ENCODE measurements at places on chromosomes 7 and 10. TPM values are rescaled to one million over a fixed set of nuclear protein-coding genes. Genes with fewer than 3 reads are reported as not detected.

GRCh38 chr7:128005117-128005516 lies 26.1 kb downstream of the LRRC4 start:
- no peaks in the 10 kb centered on the region for H3K36me3 ChIP-seq
- no peak overlapping the region for H3K27ac ChIP-seq
- no peak overlapping the region for H3K4me3 ChIP-seq

- DNase-seq: no peak
- H3K4me3 ChIP-seq: no peak overlapping the region
- no peak overlapping the region for H3K27ac ChIP-seq
- H3K4me1 ChIP-seq: no peaks in the 10 kb centered on the region
- no peaks in the 10 kb centered on the region for H3K27me3 ChIP-seq
Observed at GRCh38 chr7:42217053-42217452, 20.0 kb downstream of the GLI3 start.

DNA sequence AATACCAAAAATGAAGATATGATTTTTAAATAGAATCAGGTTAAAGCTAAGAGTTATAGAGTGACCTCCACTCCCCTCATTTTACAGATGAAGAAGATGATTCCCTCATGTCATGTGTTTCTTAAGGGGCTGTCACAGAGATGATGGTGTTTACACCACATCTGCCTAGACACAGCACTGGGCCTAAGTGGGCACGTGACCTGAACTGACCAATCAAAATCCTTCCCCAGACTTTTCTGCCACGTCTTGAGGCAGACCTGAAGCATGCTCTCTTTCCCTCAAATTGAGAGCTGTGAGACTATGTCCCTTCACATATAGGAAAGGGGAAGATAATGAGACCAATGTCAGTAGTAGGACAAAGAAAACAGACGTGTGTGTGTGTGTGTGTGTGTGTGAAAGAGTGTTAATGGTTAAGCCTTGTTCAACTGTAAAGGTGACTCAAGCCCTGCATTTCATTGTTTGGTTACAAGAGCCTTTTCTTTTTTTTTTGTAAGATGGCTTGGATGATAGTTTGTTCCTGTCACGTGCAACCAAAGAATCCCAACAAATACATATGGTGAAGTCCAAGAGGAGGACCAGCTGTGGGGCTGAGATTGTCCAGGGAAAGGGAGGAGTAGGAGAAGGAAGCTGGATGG lies 172.8 kb upstream of the AOAH start:
- H3K27ac ChIP-seq: no peak overlapping the region
- no peaks in the 10 kb centered on the region for H3K4me1 ChIP-seq
- no peak overlapping the region for H3K4me3 ChIP-seq
- H3K27me3 ChIP-seq: no peaks in the 10 kb centered on the region

- no peaks in the 10 kb centered on the region for H3K4me1 ChIP-seq
- H3K4me3 ChIP-seq: no peak overlapping the region
- H3K36me3 ChIP-seq: peaks cover 9% of the 10 kb centered on the region
- DNase-seq: no peak
Observed at GRCh38 chr10:91944880-91945630, 21.5 kb downstream of the BTAF1 start.

DNA sequence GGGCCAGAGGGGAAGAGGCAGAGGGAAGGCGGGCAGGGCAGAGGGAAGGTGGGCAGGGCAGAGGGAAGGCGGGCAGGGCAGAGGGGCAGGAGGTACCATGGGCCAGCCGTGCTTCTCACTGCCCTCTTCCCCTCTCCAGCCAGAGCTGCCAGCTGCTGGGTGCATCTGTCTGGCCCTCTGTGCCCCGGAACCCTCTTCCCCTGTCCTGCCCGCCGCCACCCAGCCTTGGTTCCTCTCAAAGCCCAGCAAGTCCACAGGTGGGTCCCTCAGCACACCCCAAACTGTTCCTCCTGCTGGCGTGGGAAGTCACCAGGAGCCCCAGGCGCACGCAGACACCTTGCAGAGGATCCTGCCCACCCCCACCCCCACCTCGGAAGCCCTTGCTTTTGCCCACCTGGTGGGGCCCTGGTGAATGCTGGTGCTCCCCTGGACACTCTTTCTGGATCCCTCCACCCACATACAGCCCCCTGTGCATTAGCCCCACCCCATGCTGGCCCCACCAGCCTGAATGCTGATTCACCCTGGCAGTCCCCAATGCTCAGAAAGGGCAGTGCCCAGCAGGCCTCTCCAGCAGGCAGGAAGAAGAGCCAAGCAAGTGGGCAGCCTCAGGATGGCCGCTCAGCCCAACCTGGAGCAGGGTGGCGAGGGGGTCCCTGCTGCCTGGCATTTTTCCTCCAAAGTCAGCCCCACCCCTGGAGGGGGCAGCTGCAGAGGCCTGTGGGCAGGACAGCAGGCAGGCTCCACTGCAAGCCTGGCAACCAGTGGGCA lies 1.9 kb upstream of the PWWP2B start:
- no peaks in the 10 kb centered on the region for H3K36me3 ChIP-seq
- peaks cover 36% of the 10 kb centered on the region for H3K4me1 ChIP-seq
- no peak for DNase-seq
- no peaks in the 10 kb centered on the region for H3K27me3 ChIP-seq
- H3K4me3 ChIP-seq: no peak overlapping the region

DNA sequence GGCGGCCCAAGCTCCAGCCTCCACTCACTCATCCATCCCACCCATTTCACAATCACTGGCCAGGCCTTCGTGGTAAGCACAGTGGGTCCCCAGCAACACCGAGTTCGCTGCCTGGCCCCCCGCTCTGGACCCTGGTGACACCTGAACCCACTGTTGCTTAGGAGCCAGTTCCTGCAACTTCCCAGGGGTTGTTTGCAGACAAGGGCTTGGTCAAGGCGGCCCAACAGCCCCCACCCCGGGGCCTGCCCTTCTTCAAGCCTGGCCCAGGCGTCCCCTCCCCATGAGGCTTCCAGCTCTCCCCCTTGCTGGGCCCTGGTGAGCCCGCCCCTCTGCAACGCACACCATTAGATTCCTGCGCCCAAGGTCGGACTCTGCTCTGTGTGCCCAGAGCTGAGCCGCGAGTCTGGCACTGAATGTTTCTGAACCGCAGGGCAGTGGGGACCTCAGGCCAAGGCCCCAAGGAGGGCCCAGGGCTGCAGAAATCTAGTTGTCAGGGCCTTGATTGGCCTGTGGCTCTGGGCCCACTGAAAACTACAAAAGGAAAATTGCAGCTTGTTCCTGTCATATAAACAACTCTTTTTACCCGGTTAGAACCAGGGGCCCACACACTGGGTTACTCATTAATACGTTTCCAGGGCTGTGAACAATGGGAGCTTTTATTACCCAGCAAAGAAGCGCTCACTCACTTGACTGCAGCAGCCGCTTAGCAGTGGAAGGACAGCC lies 2.1 kb upstream of the COX19 start:
- H3K4me1 ChIP-seq: no peaks in the 10 kb centered on the region
- H3K4me3 ChIP-seq: no peak overlapping the region
- H3K27ac ChIP-seq: no peak overlapping the region
- DNase-seq: no peak
- H3K36me3 ChIP-seq: peaks cover 9% of the 10 kb centered on the region

DNA sequence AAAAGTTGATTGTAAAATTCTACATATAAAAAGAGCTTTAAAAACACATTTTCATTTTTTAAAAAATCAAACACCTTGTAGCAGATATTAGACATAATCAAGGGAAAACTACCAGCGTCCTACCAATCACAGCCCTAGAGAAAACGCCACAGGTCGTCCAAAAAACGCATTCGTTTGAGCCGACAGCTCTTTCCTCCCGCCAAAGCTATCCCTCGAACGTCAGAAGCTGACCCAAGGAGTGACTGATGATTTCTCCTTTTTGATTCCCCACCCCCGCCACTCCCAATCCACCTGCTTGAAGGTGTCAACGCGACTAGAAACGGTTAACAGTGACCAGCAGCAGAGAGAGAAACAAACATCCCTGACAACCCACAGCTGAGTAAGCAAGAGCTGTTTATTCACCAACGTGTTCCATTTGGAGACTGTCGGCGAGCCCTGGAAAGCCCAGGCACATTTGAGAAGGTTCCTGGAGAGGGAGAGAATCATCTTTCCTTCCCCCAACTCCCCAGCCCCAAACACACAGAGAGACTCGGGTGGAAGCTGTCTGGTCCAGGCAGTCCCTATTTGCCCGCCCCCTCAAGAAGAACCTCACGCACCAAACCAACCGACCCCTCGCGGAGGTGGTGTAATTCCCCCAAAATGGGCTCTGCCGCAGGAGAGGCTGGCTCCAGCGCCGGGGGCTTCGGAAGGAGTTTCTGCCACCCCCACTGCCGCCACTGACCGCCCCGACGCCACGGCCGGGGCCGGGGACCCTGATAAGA lies 622 bp downstream of the CPEB3 start:
- peak overlapping the region; percentile 94 for H3K4me3 ChIP-seq
- peaks cover 14% of the 10 kb centered on the region for H3K4me1 ChIP-seq
- H3K36me3 ChIP-seq: peaks cover 4% of the 10 kb centered on the region
- peak overlapping the region; percentile 91 for H3K27ac ChIP-seq
- no peaks in the 10 kb centered on the region for H3K27me3 ChIP-seq

DNA sequence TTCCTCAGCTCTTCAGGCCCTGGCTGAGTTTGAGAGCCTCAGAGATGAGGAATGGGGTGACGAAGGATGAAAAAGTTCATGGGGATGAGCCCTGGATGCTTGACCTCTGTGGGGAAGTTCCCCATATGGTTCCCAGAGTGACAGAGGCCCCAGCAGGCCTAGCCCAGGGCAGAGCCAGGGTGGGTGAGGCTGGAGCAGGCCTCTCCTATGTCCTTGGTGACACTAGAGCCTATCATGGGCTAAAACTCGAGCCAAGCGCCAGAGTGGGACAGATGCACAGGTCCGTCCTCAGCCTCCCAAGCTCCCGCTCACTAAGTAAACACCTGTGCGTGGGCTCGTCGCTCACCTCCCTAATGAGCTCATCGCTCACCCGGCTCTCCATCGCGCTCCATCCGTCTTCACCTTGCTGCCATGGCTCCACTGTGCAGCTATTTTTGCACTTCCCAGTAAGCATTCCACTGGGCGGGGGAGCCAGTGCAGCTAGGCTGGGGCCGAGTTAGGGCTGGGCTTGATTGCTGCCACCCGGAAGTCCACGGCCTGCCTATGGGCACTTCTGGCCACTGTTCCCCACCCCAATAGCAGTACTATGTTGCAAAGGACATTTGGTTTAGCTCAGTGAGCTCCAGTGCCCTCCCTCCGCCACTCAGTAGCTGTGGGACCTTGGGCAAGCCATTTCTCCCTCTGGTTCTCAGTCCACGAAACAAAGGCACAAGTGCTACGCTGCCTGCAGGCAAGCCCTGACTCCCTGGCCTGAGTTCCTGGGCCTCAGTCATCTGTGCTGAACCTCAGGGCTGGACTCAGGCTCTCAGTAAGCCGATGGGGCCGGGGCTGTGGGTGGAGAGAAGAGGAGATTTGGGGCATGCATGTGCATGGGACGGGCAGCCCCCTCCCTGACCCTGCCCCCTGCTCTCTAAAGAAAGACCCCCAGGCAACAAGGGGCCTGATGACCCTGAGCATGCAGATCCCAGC lies 117.3 kb upstream of the PCBD1 start:
- 0 out of 2 replicates have a peak, but pooled peaks cover 8% of the 10 kb centered on the region for H3K27me3 ChIP-seq
- no peaks in the 10 kb centered on the region for H3K36me3 ChIP-seq
- H3K27ac ChIP-seq: no peak overlapping the region
- no peak overlapping the region for H3K4me3 ChIP-seq
- DNase-seq: no peak

DNA sequence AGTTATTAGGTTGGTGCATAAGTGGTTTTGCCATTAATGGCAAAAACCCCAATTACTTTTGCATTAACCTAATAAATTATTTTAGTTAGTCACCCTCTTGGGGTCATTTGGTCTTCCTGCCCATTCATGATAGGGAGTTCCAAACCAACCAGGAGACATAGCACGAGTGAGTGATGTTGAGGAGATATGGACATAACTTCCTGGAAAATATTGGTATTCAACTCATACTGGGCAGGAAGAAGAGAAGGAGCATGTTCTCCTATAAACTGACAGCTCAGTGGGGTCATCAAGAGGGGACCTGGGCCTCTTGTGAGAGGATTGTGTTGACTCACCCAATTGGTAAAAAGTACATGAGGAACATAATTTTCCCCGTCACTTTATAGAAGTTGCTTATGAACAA lies 23.7 kb downstream of the SPAG6 start:
- no peaks in the 10 kb centered on the region for H3K4me1 ChIP-seq
- H3K27me3 ChIP-seq: no peaks in the 10 kb centered on the region
- no peak overlapping the region for H3K27ac ChIP-seq
- H3K36me3 ChIP-seq: no peaks in the 10 kb centered on the region

DNA sequence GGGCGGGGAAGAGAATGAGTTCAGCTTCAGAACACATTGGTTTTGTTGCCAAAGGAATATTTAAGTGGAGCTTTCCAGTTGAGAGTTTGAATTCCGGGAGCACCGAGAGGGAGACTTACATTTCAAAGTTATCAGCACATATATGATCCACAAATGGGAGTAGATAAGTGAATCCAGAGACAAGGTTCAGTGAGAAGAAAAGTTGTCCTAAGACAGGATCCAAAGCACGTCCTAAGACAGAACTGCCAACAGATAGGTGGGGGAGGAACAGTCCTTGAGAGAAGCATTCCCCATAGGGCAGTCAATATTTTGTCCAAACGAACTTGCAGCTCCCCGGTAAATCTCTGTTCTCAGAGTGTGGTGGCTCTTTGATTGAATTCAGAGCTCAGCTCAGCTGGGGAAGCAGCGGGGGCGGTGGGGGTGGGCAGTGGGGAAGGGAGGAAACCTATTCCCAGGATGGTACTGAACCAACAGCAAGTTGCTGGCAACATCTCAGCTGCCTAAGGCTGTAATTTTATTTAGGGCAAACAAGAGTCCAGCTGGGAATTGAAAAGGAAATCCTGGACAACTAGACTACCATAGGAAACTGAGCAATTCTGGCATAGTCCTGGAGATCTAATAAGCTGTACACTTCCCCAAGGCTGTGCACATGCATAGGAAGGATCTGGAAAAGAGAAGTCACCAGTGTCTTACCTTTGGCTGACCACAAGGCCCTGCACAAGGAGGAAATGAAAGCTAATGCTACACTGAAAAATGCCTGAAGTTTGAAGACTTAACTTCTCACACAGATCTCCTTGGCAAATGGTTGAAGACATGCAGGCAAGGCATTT lies 94.2 kb upstream of the CXCL12 start:
- H3K4me3 ChIP-seq: no peak overlapping the region
- H3K36me3 ChIP-seq: no peaks in the 10 kb centered on the region
- no peaks in the 10 kb centered on the region for H3K27me3 ChIP-seq
- H3K27ac ChIP-seq: no peak overlapping the region
- DNase-seq: no peak
- H3K4me1 ChIP-seq: no peaks in the 10 kb centered on the region

ATOH7 gene
- not detected for total RNA-seq

GPR26 gene
- not detected for total RNA-seq

NAT16 gene
- 2.0 TPM for total RNA-seq

Data from HCT116 (cell line).